ENCODE measurements at places on chromosomes 13 and 19.

DNA sequence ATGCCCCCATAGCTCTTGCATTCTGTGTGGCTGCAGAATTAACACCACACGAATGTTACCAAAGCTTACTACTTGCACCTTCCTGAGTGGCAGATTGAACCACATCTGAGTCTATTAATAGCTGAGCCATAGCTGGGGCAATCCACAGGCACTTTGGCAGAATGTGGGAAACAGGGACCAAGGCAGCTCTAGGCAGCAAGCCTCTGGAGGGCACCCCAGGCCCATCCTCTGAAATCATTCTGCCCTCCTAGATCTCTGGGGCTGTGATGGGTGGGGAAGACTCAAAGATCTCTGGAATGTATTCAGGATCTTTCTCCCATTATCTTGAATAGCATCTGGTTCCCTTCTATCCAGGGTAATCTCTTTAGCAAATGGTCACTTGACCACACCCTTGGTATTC lies 139.3 kb downstream of the TNFRSF19 start:
- no peak for DNase-seq

DNA sequence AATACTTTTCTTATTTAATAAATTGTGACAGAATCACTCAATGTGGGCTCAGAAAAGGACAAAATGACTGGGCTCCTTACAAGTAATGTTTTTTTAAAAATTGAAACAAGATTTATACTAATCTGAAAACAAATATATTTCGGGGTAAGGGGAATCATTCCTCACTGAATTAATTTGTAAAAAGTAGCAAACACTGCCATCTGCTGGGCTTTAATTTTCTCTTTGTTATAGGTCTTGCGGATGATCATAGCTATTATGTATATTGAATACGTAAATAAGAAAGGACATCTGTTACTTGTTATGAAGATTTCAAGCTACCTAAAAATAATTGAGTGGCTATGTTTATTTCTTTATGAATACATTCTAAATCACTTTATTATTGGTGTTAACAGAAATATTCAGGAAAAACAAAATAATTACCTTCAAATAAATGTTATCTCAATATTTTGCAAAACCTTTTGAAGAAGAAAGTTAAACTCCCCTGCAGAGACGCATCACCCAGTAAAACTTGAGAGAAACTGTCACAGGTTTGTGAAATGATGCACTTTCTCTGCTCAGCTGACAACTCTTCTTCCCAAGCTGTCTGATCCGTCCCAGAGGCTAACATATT lies 17.8 kb upstream of the ENOX1 start:
- no peak for DNase-seq

- no peak for DNase-seq
Observed at GRCh38 chr19:17458970-17459369, 1.8 kb downstream of the NXNL1 start.

- no peak for DNase-seq
Observed at GRCh38 chr13:99356262-99357091, 49.3 kb upstream of the GPR183 start.

- DNase-seq, result no peak
Observed at GRCh38 chr13:110285991-110286832, 20.7 kb downstream of the COL4A1 start.

DNA sequence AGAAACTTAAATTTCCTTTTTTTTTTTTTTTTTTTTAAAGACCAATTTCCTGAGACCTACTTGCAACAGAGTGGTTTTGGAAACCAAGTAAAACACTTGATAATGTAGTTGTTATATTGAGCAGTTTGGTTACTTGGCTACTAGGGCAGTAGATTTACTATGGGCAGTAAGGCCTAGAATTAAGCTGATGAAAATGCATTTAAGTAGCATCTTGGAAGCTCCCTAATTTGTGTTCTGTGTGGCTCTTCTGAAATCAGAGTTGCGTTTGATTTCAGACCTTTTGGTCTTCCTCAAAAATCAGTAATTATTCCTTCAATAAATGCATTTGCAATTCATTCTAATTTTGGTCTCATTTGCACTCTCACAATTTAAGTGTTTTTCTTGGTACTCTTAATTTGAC lies 810 bp downstream of the GPR180 start:
- no peak for DNase-seq

All from activated CD4-positive, alpha-beta T cell treated with anti-CD3 and anti-CD28 coated beads, Interleukin-2, amount 50 U/mL, for 4 hours (primary cell).